Suppressor macrophage (primary cell): ENCODE measurements at places on chromosomes 2 and 18.

DNA sequence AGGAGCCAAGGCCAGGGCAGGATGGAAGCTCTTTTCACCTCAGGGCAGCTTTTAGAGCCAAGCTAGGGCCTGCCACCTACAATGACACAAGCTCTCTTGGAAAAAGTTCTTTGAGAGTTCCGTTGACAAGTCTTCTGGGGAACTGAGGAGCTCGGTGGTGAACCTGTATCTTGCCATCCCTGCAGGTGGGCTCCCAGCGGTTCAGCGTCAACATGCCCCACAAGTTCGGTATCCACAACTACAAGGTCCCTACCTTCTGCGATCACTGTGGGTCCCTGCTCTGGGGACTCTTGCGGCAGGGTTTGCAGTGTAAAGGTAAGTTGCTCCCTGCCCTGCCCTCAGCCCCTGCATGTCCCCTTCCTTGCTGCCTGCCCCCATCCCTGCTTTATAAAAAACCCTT is 312.8 kb upstream of the EPAS1 start:
- DNase-seq = no peak

DNA sequence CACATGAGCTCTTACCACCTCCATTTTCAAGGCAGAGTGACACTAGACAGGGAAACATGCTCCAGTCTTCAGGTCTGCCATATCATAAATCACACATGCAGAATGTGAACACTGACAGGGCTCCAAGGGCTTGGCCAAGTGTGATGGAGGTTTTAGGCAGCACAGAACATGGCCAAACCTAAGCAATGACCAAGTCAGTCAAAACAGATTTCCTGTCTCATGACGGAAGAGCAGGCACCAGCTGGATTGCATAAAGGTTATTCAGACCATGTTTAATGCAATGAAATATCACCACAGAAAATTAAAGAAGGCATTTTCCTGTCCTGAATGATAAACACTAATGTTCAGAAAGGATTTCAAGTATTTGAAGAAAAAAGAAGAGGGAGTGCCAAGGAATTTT is 72.5 kb downstream of the SUMO1 start:
- peak; percentile 38 for DNase-seq

- DNase-seq = no peak
Observed at GRCh38 chr2:13822365-13822764, 810.2 kb upstream of the LRATD1 start.

GRCh38 chr18:74505776-74506175 is 9.6 kb downstream of the CNDP2 start:
- no peak for DNase-seq

- no peak for DNase-seq
Observed at GRCh38 chr18:10863026-10863425, 286.3 kb downstream of the PIEZO2 start.

DNA sequence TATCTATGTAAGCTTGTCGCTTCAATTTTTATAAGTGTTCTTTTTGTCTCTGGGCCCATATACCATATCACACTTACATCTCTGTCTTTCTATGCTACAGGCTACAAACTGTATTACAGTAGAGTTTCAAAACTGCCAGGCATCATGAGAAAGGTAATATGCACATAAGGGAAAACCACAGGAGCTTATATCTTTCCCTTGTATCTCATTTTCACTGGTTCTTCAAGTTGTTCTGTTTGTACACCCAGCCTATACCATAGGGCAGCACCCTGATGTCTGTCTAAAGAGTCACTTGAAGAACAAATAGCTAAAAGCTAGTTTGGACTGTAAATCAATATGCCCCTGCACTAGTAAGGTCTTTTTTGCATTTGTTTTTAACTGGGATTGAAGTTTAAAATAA is 366.7 kb downstream of the FIGN start:
- DNase-seq = no peak

- DNase-seq = no peak
Observed at GRCh38 chr18:22783662-22784076, 149.5 kb upstream of the RBBP8 start.

DNA sequence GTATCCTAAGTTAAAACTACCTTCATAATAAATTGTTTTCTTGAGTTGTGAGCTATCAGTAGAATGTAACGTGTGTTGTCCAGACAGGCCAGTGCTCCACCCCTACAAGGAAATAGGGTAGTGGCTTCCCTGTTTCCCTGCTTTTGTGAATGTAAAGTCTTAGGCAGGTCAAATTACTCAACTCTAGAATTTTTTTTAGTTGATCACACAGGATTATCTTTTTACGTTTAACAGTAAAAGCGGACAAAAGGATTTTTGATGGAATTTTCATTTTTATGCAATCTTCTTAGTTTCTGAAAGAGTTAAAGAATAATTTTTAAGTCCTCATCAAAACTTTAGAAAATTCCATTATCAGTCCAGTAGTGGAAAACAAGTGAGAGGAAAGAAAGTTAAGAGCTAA is 38.2 kb downstream of the GPD2 start:
- no peak for DNase-seq

DNA sequence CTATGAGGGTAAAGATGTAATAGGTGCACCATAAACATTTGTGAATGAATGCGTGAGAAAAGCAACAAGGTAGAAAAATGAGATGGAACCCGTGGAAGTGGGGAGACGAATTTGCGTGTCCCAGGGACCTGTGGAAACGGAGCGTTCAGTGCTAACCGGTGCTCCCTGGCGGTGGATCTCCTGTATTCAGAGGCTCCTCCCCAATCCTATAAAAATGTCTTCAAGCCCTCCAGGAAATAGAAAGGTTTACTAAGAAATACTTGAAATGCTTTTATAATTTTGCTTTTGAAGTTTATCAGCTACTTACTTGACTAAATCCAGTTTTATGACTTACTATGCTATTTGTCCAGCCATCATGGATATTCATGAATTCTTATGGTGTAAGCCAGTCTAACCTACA is 62.8 kb upstream of the RBM44 start:
- no peak for DNase-seq

GRCh38 chr2:226117510-226118065 is 682.0 kb downstream of the IRS1 start:
- DNase-seq = no peak

GRCh38 chr18:79507546-79508480 is 112.1 kb downstream of the NFATC1 start:
- DNase-seq = peak; percentile 82

DNA sequence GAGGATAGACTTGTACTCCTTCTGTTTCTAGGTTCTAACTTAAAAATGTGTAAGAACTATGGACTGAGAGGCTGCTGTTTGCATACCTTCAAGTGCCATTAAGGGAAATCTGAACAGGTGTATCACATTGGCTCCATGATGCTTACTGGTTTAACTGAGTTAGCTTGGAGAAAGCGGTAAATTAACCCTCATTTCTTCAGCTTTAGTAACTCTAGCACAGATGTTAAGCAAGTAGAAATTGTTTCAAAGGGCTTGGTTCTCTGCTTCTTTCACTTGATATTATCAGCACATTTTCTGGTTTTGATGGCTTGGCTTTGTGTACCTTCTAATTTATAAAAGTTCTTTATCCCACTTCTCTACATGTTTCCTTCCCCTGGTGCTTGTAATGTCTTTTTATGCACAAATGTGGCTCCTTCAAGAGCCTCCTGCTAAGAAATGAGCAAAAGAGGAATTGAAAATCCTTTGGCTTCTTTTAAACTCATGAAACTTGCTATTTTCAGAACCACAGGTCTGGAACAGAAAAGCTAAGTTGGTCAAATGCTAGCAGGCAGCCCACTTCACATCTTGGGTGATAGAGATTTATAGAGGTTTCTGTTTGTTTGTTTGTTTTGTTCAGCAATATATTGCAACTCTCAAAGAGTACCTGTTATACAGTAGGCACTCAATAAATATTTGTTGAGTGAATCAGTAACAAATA is 249.9 kb upstream of the THUMPD2 start:
- peak; percentile 70 for DNase-seq

DNA sequence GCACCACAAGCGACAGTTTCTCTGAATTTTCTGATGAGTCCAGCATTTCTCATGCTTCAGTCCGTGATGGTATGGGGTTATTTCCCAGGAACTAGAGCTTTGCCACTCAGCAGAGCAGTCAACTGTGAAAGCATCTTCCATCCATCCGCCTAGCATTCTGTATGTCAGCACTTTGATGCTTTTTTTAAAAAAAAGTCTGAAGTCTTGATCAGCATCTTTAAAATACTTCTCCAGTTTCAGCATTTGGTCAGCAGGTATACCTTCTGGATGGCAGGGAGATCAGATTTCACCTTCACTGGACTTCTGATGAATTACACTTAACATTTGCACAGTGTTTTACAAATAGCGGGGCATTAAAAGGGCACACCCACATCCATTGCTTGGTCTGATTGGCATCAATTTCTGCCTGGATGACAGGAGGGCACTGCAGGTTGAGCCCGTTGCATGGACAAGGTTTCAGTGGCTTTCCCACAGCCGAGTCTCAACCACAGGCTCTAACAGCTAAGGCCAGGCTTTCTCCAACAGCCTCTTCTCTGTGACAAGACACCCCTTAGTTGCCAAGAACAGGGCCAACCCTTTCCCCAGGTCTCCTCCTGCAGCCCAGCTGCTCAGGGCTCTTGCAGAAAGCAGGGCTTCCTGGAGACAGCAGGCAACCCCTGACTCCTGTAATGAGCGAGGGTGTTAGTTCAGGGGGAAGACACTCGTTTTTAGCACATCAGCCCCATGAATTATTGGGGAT is 54.0 kb downstream of the EMILIN2 start:
- peak; percentile 31 for DNase-seq

DNA sequence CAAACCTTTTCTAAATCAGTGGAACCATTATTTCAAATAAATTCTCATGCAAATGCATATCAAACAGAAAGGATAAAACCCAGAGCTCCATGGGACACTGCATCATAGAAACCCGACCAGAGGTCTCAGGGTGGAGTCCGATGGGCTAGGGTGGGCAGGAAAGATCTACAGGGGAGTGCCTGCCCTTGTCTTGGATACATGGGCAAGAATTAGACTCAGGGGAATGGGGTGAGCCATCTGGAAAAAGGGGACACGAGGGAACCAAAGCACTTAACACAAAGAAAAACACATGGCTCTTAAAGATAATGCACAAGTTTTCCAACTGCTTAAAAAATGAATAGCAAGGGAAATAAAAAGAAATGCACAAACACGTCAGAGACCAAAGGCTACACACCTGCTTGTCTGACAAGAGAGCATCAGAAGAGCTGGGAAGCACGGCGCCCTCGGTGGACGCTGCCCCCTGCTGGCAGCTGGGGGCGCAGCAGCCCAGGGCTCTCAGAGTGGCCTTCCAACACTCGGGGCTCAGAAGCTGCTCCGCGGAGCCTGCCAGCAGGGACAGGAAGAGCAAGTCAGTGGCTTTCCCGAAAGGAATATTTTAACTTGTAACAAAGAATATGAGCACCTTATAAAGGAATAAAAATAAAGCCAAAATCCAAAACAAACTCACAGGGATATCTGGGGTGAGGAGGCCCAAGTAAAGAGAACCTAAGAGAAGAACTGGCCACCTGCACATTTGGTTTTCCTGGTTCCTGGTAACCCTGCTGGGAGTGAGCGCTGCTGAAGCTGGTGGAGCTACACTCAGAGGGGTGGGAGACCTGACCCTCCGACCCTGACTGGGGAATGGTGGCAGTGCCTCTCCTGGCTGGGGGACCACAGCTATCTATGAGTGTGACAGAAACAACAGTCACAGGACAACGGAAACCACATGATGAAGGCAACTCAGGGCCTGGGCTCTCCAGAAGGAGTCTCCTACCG is 54.5 kb downstream of the SIGLEC15 start:
- peak; percentile 80 for DNase-seq

DNA sequence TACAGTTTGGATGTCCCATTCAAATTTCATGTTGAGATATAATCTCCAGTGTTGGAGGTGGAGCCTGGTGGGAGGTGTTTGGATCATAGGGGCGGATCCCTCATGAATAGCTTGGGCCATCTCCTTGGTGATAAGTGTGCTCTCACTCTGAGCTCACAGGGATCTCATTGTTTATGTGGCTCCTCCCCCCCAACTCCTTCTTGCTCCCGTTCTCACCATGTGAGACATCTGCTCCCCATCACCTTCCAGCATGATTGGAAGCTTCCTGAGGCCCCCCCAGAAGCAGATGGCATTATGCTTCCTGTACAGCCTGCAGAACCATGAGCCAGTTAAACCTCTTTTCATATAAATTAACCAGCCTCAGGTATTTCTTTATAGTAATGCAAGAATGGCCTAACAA is 3.0 kb upstream of the INPP1 start:
- no peak for DNase-seq

- no peak for DNase-seq
Observed at GRCh38 chr2:222494104-222494739, 69.9 kb downstream of the SGPP2 start.

DNA sequence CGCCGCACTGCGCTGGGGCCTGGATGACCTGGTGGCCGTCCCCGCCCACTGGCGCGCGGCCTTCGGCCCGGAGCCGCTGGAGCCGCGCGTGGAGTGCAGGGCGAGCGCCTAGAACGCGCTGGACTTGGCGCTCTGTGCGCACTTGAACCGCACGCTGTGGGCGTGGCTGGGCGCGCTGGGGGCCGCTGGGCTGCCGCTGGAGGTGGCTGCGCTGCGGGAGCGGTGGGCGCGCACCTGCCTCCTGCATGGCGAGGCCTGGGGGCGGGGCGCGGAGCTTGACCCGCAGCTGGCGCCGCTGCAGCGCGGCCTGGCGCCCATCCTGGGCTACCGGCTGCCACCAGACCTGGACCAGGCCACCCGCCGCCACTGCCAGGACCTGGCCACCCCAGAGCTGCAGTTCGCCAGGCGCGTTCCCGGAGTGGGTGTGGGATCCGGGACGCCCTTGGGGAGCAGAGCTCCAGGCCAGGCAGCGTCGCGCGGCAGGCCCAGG is 9.9 kb downstream of the AQP12B start:
- no peak for DNase-seq

DNA sequence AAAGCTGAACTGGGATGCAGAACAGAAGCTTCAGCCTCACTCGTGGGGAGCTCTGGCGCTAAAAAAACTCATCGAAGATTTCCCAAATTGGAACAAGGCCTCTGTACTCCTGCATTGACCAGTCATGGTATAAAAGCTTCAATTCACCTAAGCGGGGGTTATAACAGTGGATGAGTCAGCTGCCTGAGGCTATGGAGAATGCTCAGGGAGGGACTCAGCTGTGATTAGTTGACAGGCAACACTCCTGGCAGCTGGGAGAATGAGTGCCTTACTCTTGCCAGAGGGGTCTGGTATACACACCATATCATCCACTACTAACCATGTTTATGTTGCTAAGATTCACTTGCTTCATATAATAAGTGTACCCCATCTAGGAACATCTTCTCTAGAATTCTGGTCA is 350.6 kb upstream of the VRK2 start:
- no peak for DNase-seq

- no peak for DNase-seq
Observed at GRCh38 chr2:30104307-30104706, 42.5 kb upstream of the YPEL5 start.

DNA sequence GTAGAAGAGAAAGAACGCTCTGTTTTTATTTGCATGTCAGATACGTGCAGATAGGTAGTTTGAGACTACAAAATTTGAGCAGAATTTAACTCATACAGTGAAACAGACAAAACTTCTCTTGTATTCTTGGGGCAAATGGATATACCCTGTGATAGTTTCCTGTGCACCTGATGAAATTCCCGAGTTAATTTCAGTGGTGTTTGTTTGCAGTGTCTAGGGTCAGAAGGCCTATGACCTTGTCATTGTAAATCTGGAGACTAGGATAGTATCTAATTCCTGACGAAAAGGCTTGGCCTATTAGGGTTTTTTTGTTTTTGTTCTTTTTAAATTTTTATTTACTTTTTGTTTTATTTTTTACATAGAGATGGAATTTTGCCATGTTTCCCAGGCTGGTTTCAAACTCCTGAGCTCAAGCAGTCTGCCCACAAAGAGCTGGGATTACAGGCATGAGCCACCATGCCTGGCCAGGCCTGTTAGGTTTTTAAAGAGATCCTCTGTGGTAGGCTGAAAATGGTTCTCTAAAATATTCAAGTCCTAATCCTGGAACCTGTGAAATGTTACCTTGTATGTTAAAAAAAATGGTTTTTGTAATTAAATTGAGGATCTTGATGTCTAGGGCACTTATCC is 17.6 kb downstream of the LCLAT1 start:
- no peak for DNase-seq
